Activated CD4-positive, alpha-beta T cell treated with anti-CD3 and anti-CD28 coated beads, Interleukin-2, amount 10 ng/mL, durations not matched to agents 7 days and 5 days (primary cell): ENCODE measurements at places on chromosomes 6 and 20. TPM values are rescaled to one million over a fixed set of nuclear protein-coding genes. Genes with fewer than 3 reads are reported as not detected.
A peak's percentile ranks its signal among the peaks of the same experiment; 100 is the strongest.

IL17F gene
- total RNA-seq = 7.4 TPM

GRCh38 chr20:20547221-20547875 is 165.1 kb downstream of the RALGAPA2 start:
- H3K27ac ChIP-seq = no peak overlapping the region
- no peak overlapping the region for H3K4me3 ChIP-seq
- peaks cover 22% of the 10 kb centered on the region for H3K36me3 ChIP-seq
- DNase-seq = no peak

TEAD3 gene
- 0.12 TPM for total RNA-seq

DNA sequence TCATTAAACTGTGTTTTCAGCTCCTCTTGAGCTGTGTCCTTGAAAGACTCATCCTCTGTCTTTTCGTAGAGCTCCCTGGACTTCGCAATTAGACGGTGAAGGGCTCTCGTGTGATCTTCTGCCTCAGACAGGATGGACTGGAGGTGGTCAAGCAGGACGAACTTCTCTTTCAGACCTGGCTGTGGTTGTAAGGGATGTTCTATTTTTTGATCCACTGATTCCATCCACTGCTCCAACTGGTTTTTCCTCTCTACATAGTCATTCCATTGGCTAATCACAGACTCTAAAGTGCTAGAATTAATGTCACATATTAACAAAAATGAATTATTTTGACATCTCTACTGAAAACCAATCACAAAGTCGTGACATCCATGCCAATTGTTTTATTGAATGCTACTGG is 250.1 kb downstream of the SYNE1 start:
- no peak overlapping the region for H3K4me3 ChIP-seq
- no peaks in the 10 kb centered on the region for H3K4me1 ChIP-seq
- H3K36me3 ChIP-seq = no peaks in the 10 kb centered on the region
- no peak for DNase-seq

- H3K36me3 ChIP-seq = no peaks in the 10 kb centered on the region
- peak overlapping the region; percentile 59 for H3K27ac ChIP-seq
- no peak for DNase-seq
- H3K4me1 ChIP-seq = peaks cover 93% of the 10 kb centered on the region
- H3K27me3 ChIP-seq = no peaks in the 10 kb centered on the region
Observed at GRCh38 chr6:90399970-90400369, 103.3 kb upstream of the BACH2 start.

DNA sequence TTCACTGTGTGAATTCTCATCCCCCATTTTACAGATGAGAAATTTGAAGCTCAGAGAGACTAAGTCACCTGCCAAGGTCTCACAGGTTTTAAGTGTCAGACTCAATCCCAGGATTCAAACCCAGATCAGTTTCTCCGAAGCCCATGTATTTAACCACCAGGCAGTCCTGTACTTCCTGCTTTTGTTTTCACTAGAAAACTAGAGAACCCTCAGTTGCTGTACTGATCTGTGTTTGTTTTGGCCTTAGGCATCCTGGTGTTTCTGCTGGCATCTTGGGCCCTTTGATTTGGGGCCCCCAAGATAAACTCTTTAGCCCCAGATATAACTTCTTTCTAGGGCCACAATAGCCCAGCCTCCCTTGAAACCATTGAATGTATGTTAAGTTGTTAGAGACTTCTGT is 36.5 kb downstream of the PPP1R16B start:
- peak overlapping the region; percentile 61 for H3K4me3 ChIP-seq
- peaks cover 78% of the 10 kb centered on the region for H3K4me1 ChIP-seq
- peak overlapping the region; percentile 92 for H3K27ac ChIP-seq

DNA sequence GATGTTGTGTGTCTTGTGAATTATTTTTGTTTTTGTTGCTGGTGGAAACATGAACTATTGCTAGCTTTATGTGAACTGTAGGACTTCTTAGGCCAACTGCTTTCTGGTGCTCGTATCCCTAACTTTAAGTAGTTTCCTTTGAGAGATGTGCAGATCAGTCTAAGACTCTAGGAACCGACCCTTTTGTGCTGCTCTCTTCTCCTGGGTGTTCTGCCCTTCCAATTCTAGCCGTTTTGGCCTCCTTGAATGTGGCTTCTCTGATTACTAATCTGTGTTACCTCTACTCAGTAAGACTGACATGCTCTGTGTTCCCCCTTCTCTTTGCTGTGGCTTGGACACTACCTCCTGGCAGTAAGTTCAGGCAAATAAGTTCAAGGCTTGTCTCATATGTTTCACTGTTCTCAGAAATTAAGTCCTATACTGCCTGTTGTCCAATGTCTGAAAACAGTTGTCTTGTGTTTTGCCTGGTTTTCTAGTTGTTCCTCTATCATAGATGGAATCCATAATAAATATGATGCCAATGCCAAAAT is 58.0 kb downstream of the FOXO3 start:
- peak overlapping the region; percentile 39 for H3K27ac ChIP-seq
- DNase-seq = no peak
- peaks cover 13% of the 10 kb centered on the region for H3K4me1 ChIP-seq
- H3K27me3 ChIP-seq = peaks cover 6% of the 10 kb centered on the region
- H3K36me3 ChIP-seq = no peaks in the 10 kb centered on the region

DNA sequence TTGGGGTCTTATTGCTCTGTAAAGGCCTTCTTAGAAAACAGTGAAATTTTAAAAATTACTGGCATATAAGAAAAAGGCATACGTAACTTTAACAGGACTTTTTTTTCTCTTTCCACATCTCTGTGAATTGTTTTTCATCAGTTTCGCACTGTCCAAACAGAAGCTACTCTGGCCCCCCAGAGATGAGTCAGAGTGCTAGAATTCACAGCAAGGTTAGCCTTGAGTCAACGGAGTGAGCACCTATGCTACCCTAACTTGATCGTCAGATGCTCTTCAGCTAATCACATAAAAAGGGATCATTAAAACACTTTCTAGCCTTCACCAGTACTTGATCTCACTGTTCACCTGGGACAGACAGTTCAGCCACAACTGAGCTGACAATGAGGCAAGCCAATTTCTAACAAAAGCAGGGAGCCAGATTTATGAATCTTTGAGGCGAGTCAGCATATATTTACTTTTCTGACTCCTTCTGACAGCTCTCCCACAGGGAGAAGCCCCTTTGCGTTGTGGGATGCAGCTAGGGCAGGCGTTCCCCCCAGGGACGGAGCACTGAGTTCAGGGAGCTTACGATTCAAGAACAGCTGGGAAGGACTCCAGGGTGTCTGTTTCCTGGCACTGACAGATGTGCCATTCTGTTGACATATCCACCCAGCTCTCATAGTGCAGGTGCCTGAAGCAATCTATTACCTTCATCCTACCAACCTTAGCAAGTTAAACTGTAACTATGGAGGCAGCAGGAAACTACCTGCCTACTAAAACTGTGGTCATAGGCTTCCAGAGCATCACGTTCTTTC is 46.4 kb upstream of the SPDEF start:
- H3K27ac ChIP-seq = no peak overlapping the region
- peaks cover 6% of the 10 kb centered on the region for H3K4me1 ChIP-seq
- DNase-seq = no peak
- no peak overlapping the region for H3K4me3 ChIP-seq
- H3K36me3 ChIP-seq = peaks cover 12% of the 10 kb centered on the region

- H3K4me3 ChIP-seq = no peak overlapping the region
- H3K27ac ChIP-seq = no peak overlapping the region
- no peak for DNase-seq
- no peaks in the 10 kb centered on the region for H3K27me3 ChIP-seq
Observed at GRCh38 chr20:50481741-50482140, 28.4 kb upstream of the PTPN1 start.

- no peak overlapping the region for H3K27ac ChIP-seq
- DNase-seq = no peak
Observed at GRCh38 chr6:132062626-132063025, 111.5 kb upstream of the CCN2 start.

DNA sequence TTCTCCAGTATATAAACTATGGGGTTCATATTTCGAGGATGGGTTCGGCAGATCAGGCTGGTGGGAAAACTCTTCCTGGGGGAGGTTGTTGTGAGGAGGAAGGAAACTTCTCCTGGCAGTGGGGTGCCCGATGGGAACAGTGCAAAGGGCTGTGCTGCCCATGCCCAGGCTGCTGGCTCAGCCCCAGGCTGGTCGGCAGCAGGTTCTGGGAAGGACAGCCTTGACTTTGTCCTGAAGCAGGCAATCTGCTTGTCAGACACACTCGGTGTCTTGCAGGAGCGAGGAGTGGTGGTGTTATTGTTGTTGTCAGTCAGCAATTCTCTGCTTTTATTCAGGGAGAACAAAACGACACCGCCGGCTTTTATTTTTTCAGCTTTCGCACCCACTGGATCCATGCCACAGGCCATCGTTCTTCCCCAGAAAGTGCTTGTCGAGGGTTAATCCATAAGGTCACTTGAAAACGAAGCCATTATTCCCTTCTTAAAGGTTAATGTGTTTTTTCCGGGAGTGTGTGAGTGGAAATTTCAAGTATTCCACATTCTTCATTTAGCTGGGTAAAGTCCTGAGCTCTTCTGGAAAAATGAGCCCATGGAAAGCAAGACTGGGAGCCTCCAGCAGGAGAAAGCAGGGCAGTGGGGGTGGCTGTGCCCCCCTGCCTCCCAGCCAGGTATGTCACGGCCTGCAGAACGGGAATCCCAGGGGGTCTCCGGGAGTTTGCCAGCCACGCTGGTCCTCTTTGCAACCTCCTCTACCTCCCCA is 57.0 kb upstream of the STX16 start:
- H3K4me3 ChIP-seq = no peak overlapping the region
- no peaks in the 10 kb centered on the region for H3K4me1 ChIP-seq
- peaks cover 6% of the 10 kb centered on the region for H3K27me3 ChIP-seq

DNA sequence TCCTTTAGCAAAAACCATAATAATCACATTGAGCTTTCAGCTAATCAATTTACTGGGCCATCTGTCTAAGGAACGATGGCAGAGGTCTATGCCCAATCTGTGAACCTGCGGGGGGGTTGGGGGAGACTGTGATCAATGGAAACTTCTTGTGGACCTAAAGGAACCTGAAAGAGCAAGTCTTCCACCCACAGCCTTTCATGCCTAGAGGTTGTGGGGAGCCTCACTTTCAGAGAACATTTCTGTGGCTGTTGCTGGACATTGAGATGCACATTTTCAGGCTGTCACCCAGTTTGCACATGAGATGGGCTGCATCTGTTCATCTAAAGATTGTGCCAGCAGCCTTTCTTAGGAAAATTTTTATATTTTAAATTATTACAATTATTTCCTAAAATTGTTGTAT is 310.0 kb upstream of the SPTLC3 start:
- no peak overlapping the region for H3K4me3 ChIP-seq
- H3K4me1 ChIP-seq = no peaks in the 10 kb centered on the region
- no peaks in the 10 kb centered on the region for H3K27me3 ChIP-seq
- H3K36me3 ChIP-seq = no peaks in the 10 kb centered on the region
- no peak overlapping the region for H3K27ac ChIP-seq
- DNase-seq = no peak

GRCh38 chr6:54102238-54102637 is 9.0 kb upstream of the MLIP start:
- peaks cover 2% of the 10 kb centered on the region for H3K27me3 ChIP-seq
- DNase-seq = no peak
- H3K27ac ChIP-seq = no peak overlapping the region
- no peaks in the 10 kb centered on the region for H3K36me3 ChIP-seq
- no peak overlapping the region for H3K4me3 ChIP-seq

BAK1 gene
- total RNA-seq = 69.2 TPM

DNA sequence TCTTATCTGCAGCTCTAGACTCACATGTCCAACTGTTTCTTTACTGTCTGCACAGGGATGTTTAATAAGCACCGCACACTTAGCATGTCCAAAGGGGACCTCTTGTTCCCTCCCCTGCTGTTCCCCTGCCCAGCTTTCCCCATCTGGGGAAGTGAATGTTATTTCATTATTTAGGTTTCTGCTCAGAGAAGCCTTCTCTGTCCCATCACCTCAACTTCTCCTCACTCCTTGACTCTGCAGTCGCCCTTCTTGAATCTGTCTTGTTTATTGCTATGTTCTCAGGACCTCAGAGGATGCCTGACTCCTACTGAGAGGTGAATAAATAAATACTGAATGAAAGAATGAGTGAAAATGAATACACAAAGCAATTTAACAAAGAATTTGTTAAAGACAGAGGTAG is 121.0 kb downstream of the SASH1 start:
- peaks cover 7% of the 10 kb centered on the region for H3K4me1 ChIP-seq
- H3K4me3 ChIP-seq = no peak overlapping the region
- peaks cover 42% of the 10 kb centered on the region for H3K27me3 ChIP-seq
- no peak overlapping the region for H3K27ac ChIP-seq

GRCh38 chr20:25042531-25043498 is 15.1 kb downstream of the ACSS1 start:
- peak; percentile 75 for DNase-seq
- H3K36me3 ChIP-seq = peaks cover 9% of the 10 kb centered on the region
- peak overlapping the region; percentile 98 for H3K27ac ChIP-seq
- H3K4me1 ChIP-seq = peaks cover 39% of the 10 kb centered on the region
- H3K4me3 ChIP-seq = peak overlapping the region; percentile 54
- no peaks in the 10 kb centered on the region for H3K27me3 ChIP-seq

RNF217 gene
- 1.1 TPM for total RNA-seq

GRCh38 chr6:80789912-80790570 is 683.6 kb downstream of the BCKDHB start:
- H3K27ac ChIP-seq = no peak overlapping the region
- no peaks in the 10 kb centered on the region for H3K4me1 ChIP-seq
- no peak overlapping the region for H3K4me3 ChIP-seq
- no peaks in the 10 kb centered on the region for H3K27me3 ChIP-seq
- no peaks in the 10 kb centered on the region for H3K36me3 ChIP-seq

- H3K36me3 ChIP-seq = no peaks in the 10 kb centered on the region
- H3K27ac ChIP-seq = no peak overlapping the region
- H3K27me3 ChIP-seq = peaks cover 17% of the 10 kb centered on the region
- H3K4me1 ChIP-seq = no peaks in the 10 kb centered on the region
- H3K4me3 ChIP-seq = no peak overlapping the region
Observed at GRCh38 chr6:6420107-6420506, 99.6 kb upstream of the F13A1 start.

PPP1R16B gene
- total RNA-seq = 67.4 TPM

DNA sequence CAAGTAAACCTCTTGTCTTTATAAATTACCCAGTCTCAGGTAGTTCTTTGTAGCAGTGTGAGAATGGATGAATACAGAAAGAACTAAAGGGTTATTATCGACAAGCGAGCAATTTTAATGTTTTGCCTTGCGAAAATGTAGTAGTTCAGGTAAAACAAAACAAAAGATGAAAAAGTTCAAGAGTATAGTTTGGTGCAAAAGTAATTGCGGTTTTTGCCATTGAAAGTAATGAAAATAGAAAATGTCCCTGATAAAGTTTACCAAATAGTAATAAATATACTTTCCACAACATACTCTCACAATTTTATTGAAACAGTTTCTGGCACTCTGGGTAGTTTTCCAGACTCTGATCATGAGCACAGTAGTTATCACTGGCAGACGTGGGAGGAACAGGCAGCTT is 71.9 kb upstream of the SLC35B3 start:
- H3K27me3 ChIP-seq = no peaks in the 10 kb centered on the region
- H3K4me1 ChIP-seq = no peaks in the 10 kb centered on the region
- DNase-seq = no peak
- H3K4me3 ChIP-seq = no peak overlapping the region

- no peak for DNase-seq
- no peak overlapping the region for H3K27ac ChIP-seq
- no peaks in the 10 kb centered on the region for H3K36me3 ChIP-seq
- H3K4me1 ChIP-seq = no peaks in the 10 kb centered on the region
- no peak overlapping the region for H3K4me3 ChIP-seq
- H3K27me3 ChIP-seq = peaks cover 15% of the 10 kb centered on the region
Observed at GRCh38 chr6:150566486-150566885, 33.2 kb upstream of the PLEKHG1 start.
